Lung (tissue), 17 donors: ENCODE measurements at places on chromosomes 11 and 22. TPM values are rescaled to one million over a fixed set of nuclear protein-coding genes. Genes with fewer than 3 reads are reported as not detected.
A peak's percentile ranks its signal among the peaks of the same experiment; 100 is the strongest.

ABCC8 gene
- total RNA-seq = 3.9 TPM

DCUN1D5 gene
- 24.8 TPM for total RNA-seq

GRCh38 chr11:124678416-124678815 is 4.7 kb downstream of the SPA17 start:
- no peak for DNase-seq

GRCh38 chr11:2107521-2107920 is 31.7 kb downstream of the IGF2 start:
- DNase-seq = no peak

DNA sequence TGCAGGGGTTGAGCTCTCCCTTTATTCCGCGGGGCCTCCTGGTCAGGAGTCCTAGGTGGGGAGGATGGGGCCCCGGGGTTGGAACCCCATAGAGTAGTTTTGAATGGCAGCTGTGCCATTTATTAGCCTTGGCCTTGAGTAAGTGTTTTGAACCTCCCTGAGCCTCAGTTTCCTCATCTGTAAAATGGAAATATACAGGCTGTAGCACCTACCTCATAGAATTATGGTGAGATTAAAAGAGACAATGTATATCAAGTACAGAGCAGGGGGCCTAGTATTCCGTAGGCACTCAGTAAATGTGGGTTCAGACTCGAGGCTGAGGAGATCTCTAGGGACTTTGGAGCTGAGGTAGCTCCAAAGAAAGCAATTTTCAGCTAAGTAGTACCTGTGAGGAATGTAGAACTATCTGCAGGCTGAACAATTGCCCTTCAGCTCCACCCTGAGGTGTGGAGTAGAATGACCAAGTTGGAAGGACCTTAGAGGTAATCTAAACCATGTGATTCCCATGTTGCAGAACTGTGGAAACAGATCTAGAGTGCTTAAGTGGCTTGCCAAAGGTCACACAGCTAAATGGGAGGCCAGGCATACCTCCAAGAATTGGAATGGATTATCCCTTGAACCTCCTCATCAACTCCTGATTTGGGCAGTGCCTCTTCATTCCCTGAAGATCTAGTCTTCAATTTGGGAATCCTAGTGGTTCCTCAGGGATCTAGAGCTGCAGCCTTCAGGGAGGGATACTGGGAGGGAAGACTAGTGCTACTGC is 682 bp downstream of the PGAP2 start:
- peak; percentile 43 for DNase-seq

DNA sequence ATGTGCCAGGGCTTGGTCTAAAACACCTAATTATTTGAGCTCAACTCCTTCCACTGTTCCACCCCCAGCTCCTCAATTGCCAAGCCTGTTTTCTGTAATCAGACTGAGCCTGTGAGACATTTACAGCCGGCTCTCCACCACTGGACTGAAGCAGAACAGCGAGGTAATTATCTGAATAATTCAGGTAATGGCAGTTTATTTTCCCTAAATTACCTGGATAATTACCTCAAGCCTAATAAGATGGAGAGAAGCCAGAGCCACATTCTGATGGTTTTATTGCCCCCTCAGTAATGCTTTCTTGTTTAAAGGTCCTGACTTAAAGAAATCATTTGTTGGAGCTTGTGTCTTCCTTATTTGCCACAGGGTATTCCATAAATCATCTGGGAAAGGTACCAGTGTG is 64.2 kb downstream of the FZD4 start:
- no peak for DNase-seq
